ENCODE measurements at places on chromosomes 5 and 9. TPM values are rescaled to one million over a fixed set of nuclear protein-coding genes. Genes with fewer than 3 reads are reported as not detected.

- DNase-seq = no peak
Observed at GRCh38 chr9:122076117-122076516, 17.0 kb downstream of the TTLL11 start.

DNA sequence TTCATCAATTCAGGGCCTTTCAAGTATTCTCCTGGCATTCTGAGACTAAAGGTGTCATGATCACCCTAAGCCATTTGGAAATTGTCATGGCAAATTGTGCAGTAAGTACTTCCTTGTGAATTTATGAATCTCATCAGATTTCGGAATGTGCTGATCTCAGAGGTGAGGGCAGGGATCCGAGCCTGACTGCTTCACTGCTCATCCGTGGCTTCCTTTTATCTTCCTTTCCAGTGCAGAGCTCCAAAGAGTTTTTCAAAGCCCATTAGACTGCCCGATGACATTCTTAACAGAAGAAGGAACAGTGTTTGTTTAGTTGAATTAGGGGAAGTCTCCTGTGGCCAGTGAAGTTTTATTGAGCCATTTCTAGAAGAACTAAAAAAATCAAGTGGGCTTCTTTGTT, 182.8 kb upstream of the GDNF start:
- no peak for DNase-seq

GRCh38 chr9:82572146-82572545, 490.8 kb downstream of the RASEF start:
- no peak for DNase-seq

- no peak for DNase-seq
Observed at GRCh38 chr9:20740304-20740703, 56.2 kb downstream of the FOCAD start.

- DNase-seq = no peak
Observed at GRCh38 chr9:75653750-75654149, 236.7 kb upstream of the PCSK5 start.

DNA sequence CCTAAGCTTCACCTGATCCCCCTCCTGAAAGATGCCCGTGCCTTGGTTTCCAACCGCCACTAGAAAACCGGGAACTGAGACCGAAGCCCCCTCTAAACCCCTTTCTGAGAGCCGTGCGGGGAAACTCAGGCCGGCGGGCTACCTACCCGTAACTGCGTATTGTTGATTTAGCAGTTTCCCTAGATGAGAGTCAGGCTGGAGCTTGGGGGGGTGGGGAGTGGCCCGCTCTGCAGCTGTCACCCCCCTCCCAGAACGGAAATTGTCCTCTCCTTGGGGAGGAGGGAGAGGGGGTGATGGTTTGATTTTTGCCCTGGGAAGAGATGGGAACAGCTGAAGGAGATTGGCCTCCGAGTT, 2.5 kb downstream of the CXXC5 start:
- no peak for DNase-seq

- DNase-seq = no peak
Observed at GRCh38 chr5:127922603-127923002, 161.0 kb upstream of the SLC12A2 start.

GRCh38 chr5:87136096-87136495, 131.6 kb upstream of the RASA1 start:
- DNase-seq = no peak

DNA sequence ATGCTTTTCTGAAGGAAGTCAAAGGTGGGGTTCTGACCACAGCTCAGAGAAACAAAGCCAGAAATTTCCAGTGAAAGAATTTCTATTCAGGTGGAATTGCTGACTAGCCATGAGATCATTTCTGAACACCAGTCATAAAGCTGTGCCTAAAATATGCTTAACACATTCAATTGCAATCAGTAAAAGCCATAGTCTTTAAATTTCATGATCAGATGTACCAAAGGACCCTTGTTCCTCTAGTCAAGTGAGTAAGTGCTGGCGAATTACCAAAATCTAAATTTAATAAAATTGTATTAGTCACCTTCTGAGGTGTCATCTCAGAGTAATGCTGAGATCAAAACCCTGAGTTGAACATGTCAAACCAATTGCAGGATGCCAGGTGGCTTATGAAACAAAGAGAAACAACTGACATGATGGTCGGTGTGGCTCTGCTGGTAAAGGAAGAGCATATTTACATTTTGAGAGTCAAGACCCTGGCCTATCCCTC, 334.2 kb upstream of the CCNH start:
- DNase-seq = no peak

DNA sequence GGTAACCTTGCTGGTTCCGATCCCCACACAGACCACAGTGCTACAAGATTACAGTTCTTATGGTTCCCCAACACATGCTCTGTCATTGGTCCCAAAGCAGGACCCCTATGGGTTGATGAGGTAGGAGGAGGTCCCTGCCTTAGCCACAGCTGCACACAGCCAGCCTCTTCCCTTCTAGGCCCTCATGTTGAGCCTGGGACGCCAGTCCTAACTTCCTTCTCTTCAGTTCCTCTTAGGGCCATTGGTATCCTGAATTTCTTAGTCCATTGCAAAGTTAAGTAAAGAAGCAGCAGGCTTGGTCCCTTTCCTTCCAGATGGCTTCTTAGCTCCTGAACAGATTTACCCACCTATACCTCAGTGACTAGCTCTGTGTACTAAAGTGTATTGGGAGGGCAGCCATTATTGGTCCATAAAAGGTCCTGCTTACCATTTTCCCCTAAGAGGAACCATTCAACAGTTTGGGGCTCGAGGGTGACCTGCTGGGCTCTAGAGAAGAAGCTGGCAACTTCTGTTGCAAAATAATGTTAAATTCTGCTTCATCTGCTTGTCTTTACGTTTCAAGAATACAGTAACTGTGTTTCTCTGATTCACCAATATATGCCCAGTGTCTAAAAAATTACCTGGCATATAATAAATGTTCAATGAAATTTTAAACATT, 50.2 kb downstream of the PDCD1LG2 start:
- no peak for DNase-seq

GRCh38 chr9:125629446-125629845, 77.6 kb downstream of the MAPKAP1 start:
- DNase-seq = no peak

GRCh38 chr9:128505414-128505765, 871 bp downstream of the GLE1 start:
- DNase-seq = no peak

DNA sequence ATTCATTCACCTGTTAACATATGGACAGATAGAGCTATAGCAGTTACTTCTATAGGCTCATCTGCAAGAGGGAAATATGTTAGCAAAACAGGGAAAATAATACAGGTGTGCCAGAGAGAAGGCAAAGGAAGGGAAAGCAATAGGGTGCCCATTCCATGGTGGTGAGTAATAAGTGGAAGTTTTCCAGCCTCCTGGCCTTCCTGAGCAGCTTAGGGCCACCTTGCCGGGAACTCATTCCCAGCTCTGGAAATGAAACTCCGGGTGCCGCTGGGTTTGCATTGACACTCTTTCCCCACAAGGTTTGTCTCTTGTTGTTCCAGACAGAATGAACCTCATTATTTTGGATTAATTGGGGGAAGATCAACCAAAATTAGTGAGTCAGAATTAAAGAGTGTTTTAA, 58.4 kb downstream of the SLC1A3 start:
- DNase-seq = no peak

DNA sequence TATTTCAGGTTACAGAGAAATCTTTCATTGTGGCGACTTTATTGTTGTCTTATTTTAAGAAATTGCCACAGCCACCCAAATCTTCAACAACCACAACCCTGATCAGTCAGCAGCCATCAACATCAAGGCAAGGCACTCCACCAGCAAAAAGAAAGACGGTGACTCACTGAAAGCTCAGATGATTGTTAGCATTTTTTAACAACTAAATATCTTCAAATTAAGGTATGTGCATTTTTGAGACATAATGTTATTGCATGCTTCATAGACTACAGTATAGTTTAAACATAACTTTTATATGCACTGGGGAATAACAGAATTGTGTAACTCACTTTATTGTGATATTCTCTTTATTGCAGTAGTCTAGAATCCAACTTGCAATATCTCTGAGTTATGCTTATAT, 263.4 kb downstream of the TMEM232 start:
- DNase-seq = no peak

DNA sequence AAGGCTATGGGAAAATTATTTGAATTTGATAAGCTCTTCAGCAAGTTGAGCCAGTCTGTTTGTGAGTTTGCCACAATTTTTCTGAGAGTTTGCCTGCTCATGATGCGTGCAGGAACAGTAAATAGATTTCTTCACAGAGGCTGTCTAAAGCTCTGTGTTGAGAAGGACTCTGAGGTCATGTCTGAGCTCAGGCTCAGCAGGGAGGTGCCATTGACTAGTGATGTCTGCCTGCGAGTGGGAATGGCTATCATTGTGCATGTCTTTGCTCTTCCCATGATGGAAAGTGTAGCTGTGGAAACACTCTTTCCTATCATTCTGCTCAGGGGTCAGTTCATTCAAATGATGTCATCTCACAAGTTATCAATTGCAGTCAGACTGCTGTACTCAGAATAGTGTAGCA, 142.8 kb downstream of the RASEF start:
- DNase-seq = no peak

- DNase-seq = no peak
Observed at GRCh38 chr9:103804077-103804735, 289.9 kb upstream of the SMC2 start.

GRCh38 chr5:151451626-151452520, 4.5 kb downstream of the SLC36A1 start:
- DNase-seq = no peak

DNA sequence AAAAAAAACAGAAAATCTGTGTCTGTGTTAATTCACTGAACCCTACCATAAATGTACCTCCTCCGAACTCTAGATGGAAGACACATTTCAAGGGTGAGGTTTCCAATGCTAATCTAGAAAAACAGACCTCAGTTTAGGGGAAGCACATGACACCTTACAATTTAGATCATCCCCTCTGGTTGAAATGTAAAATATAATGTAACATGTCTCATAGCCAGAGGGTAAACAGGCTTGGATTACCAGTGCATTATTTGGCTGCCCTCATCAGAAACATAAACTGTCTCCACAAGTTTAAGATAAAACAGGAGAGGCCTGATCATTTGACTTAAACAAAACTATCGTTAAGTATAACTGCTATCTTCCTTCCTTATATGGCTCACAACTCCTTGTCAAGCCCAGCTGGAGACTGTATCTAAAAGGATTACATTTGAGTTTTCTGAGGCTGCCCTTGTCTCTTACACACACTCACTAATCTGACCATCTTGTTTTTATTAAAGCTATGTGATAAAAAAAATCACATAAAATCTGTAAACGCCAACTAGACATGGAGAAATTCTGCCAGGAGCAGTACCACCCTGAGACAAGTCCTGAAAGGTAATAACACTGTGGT, 105.7 kb downstream of the LURAP1L start:
- DNase-seq = no peak

GRCh38 chr5:98516701-98517100, 256.8 kb upstream of the RGMB start:
- DNase-seq = no peak

- no peak for DNase-seq
Observed at GRCh38 chr5:120869831-120870230, 405.7 kb downstream of the PRR16 start.

GRCh38 chr9:124011460-124012301, at the start of gene LHX2:
Gene LHX2, plus strand, starts transcription at chr9:124011768. Its CDS starts 581 bp downstream, at chr9:124012349.
- DNase-seq = peak; percentile 46

Gene DPYSL3
- total RNA-seq = 146 TPM

Gene RPL37
- total RNA-seq = 1,380 TPM

Gene EMB
- not detected for total RNA-seq

Gene RASEF
- 0.05 TPM for total RNA-seq

Gene SLIT3
- total RNA-seq = 0.02 TPM

Gene CCL28
- total RNA-seq = 0.95 TPM

Gene ORM2
- not detected for total RNA-seq

Gene FOXD4L5
- total RNA-seq = 0.42 TPM

Gene ST8SIA4
- 25.0 TPM for total RNA-seq

Gene GPR151
- not detected for total RNA-seq

Gene GAPT
- not detected for total RNA-seq

Gene SLC34A1
- total RNA-seq = not detected

Gene IFNK
- not detected for total RNA-seq

Gene MYORG
- total RNA-seq = 7.0 TPM

All from endothelial cell of umbilical vein (primary cell).